GM10248 (cell line): ENCODE measurements at places on chromosomes 7 and 10.

DNA sequence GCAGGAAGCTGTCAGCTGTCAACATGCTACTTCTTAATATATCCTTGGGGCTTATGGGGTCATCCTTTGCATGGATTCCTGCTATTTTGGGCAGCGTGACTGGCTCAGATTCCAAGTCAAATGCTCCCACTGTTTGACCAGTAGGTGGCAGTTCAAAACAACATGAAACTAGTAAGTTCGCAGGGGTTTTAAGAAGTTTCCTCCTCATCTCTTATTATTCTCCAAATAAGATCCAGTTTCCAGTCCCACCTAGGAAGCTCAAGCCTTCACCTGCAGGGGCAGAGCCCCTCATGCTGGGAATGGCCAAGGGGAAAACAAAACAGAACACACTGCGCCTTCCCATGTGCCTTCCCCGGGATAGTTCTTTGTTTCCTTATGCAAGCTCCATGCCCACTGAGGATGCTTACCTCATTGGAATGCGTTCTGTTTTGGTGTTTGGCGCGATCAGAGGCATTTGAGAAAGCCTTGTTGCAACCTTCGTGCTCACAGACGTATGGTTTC is 259.8 kb downstream of the GLI3 start:
- DNase-seq: no peak

DNA sequence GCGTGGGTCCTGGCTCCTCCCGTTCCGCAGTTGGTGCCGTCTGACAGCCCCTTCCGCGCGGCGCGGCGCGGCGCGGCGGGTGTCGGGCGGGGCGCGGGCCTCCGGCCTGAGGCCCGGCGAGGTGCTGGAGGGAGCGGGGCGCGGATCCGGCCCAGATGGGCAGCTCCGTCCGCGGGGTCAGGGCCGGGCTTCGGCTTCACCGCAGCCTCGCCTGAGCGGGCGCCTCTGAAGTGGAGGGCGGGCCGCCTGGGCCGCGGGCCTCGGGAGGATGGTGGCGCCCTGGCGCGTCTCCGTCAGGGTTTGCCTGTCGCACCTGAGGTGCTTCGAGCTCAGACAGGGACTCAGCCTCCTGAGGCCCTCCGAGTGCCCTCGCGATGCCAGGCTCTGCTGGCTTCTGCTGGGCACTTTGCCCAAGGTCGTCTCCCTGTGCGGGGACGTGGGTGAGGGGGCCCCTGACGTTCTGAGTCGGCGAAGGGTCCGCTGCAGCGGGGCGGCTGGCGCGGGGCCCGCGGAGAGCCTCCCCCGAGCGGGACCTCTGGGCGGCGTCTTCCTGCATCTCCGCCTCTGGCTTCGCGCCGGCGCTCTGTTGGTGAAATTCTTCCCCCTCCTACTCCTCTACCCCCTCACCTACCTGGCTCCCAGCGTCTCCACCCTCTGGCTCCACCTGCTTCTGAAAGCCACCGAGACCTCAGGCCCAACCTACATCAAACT is 473 bp downstream of the ADCK2 start:
- DNase-seq: peak; percentile 66

- no peak for DNase-seq
Measured at GRCh38 chr7:17815318-17815717, 125.0 kb downstream of the SNX13 start.

- no peak for DNase-seq
Measured at GRCh38 chr10:63206576-63206975, 73.4 kb downstream of the NRBF2 start.

- DNase-seq: no peak
Measured at GRCh38 chr7:37027557-37028341, 303.5 kb upstream of the AOAH start.

- DNase-seq: no peak
Measured at GRCh38 chr10:3372281-3372680, 199.7 kb upstream of the PITRM1 start.

DNA sequence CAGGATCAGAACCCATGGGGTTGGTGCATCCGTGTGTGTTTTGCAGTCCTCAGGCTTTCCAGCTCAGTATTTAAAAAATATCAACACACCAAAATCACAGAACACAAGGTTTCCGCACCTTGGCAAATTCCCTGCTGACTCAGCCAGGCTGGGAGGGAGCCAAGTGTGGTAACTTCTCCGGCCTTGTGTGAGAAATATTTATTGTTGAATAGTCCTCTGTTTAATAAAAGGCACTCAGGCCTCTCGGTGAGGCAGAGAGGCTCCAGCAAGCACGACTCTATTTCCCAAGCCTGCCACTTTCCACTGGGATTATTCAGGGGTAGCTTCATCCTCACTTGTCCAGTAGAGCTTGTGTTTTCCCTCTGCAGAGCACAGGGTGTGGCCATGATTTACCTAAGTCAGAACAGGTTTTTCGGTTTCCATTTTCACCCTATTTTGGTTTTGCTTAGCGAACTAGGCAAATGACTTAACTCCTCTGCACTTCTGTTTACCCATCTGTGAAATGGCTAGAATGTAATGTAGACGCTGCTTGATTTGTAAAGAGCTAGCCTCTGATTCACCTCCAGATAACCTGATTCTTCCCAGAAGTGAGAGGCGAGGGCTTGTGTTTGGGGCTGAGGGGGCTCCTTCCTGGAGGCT is 13.0 kb upstream of the CHST15 start:
- DNase-seq: peak; percentile 68

DNA sequence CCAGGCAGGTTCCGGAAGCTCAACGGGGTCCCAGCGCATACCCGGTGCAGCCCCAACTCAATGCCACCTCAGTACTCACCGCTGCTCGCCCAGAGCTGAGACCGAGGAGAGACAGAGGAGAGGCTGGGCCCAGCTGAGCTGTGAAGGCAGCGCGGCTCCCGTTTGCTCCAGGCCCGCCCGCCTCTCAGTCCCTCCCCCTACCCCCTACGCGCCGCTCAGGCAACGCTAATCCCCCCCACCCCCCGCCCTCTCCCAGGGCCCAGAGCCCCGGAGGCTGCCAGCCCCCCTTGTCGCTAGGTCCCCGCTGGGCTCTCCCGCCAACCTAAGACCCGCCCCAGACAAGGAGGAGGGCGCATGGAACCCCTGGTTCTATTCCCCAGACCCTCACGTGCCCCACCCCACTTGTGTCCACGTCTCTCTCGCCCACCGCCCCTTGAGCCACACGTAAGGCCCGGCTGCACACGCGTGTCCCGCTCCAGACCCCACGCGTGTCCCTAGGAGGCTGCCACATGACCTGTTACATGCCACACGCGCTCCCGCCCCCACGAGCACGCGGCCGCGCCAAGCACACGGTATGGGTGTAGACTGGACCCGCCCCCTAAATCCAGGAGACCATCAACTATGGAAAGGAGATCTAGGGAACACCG is at the start of gene PSD:
Gene PSD (minus strand): TSS at position 164 of the 647 bp plus-strand sequence. CDS start 1,747 bp downstream, outside the sequence.
- no peak for DNase-seq

DNA sequence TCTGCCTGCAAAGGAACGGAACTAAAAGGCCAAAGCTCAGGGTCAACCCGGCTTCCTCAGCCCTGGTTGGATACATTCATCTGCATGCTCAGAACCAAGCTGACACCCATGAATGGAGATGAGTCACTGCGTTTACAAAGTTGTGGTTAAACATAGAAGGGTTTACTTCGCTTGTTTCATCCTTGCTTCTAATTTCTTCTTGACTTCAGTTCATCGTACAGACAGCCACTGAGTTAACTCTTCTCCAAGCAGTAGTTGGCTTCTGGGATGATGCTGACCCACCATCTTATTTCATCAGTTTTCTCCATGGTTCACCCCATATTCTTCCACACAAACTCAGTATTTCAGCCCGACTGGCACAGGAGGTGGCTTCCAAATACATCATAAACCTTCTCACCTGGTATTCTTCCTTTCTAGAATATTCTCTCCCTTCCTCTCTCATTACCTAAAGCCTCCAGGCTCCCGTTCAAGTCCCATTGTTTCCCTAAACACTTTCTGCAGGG is 166.3 kb upstream of the RNF32 start:
- no peak for DNase-seq

DNA sequence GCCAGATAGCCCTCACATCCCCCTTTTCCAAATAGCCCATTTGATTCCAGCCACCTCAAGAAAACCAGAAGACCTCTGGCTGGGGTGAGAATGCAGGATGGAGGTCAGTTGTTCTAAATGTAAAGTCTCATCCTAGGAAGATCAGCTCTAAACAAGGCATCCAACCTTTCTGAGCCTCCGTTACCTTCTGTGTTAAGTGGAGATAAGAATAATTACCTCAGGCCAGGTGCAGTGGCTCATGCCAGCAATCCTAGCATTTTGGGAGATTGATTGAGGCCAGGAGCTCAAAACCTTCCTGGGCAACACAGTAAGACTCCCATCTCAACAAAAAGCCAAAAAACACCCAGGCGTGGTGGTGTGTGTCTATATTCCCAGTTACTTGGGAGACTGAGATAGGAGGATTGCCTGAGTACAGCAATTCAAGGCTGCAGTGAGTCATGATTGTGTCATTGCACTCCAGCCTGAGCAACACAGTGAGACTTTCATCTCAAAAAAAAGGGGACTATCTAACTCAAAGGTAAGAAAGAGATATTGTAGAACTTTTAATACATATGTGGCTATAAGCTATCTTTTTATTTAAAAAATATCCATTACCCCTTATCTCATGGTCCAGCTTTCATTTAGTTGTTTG is 43.5 kb downstream of the PRTFDC1 start:
- no peak for DNase-seq

DNA sequence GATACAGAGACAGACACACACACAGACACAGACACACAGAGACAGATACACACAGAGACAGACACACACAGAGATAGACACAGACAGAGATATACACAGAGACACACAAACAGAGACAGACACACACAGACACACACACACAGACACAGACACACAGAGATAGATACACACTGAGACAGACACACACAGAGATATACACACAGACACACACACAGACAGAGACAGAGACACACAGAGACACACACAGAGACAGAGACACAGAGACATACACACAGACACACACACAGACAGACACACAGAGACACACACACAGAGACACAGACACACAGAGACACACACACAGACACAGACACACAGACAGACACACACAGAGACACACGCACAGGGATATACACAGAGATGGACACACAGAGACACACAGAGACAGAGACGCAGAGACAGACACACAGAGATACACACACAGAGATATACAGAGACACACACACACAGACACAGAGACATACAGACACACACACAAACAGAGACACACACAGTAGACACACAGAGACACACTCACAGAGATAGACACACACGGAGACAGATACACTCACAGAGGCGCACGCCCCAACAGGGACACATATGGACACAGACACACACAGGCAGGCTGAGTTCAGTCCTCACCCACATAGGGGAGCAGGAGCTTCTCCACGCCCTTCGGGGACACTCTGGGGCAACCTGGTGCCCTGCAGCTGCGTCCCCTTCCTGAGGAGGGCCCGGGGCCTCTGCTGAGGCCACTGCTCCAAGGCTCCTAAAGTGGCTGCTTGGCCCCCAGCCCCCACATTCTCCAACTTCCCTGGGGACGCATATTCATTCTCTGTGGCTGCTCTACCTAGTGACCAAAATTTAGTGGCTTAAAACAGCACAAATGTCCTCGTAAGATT is 10.3 kb upstream of the PPP2R2D start:
- no peak for DNase-seq

GRCh38 chr7:132419542-132419941 is 156.7 kb downstream of the PLXNA4 start:
- no peak for DNase-seq

DNA sequence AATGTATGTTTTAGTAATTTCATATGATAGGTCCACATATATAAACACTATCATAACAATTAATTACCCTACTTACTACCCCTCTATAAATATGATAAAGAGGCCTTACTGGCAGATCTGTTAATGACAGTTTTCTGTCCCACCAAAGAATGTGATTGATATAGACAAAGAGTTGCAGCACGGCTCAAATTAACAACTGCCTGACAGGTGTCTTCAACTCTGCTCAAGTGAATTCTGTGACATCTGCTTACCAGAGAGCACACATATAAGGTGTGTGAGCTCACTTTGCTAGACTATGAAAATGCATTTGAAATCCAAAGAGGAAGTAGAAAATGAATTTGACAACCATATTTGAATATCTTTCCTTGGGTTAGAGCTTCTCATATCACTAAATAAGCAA is 36.6 kb downstream of the CACNA2D1 start:
- no peak for DNase-seq

DNA sequence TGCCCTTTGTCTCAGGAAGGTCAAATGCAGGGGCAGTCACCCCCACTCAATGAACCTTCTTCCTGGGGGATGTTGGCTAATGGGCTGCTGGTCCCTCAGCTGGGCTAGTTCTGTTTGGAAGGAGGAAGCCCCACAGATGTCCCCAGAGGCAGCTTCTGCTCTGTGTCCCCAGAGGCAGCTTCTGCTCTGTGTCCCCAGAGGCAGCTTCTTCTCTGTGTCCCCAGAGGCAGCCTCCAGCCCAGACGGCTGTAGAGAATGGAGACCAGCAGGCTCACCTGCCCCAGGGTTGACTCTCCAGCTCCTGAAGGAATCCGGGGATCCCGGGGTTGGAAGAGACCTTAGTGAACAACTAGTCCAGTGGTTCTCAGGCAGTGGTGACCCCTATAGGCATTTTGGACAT is 62.5 kb upstream of the LEP start:
- no peak for DNase-seq

DNA sequence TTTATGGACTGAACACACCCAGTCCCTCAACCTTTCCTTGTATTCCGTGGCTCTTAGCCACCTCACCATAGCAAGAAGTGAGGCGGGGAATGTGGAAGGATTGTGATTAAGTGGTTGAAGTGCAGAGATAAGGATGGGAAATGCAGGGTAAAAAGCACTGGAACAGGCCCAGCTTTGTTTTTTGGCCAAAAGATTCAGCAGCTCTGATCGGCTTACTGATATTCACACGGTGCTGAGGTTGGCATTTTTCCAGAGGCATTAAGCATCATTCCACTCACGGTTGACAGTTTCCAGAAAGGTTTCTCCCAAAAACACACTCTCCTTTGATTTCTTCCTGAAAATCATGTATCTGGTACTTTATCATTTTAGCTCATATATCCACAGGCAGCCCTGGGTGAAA is 544.2 kb downstream of the CNTNAP2 start:
- no peak for DNase-seq

DNA sequence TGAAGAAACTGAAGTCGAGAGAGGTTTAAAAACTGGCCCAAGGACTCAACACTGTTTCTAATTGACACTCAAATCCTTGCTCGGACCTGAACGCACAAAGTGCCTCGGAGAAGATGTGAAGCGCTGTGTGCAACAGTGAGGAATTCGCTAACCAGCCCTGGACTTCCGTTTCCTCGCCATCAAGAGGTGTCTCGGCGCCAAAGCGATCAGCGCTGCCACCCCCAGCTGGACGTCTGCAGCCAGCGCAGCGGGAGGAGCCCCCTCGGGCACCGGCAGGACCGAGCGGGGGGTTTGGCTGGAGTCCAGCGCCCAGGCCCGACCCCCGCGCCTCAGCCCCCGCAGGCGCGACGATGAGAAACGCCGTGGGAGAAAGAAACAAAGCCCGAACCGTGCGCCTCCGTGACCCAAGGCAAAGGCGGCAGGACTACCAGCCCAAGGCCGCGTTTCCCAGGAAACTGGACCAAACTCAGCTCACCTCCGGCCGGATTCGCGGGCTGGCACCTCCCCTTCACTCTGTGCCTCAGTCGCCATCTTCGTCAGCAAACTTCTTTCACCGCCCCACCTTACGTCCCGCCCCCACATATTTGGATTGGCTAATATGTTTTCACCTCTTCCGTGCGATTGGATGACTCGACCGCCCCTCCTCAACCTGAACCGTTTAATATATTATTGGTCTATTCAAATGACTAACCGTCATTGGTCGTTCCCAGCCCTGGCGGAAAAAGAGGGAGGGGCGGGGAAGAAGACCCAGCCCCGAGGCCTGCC is at the start of gene ARHGAP19:
Gene ARHGAP19 (minus strand): TSS at position 541 of the 765 bp plus-strand sequence. CDS start 10 bp downstream, at position 531.
- DNase-seq: peak; percentile 95

- DNase-seq: no peak
Measured at GRCh38 chr7:34036051-34036920, 130.9 kb downstream of the BMPER start.
